ENCODE measurements at places on chromosomes 2 and 18.

DNA sequence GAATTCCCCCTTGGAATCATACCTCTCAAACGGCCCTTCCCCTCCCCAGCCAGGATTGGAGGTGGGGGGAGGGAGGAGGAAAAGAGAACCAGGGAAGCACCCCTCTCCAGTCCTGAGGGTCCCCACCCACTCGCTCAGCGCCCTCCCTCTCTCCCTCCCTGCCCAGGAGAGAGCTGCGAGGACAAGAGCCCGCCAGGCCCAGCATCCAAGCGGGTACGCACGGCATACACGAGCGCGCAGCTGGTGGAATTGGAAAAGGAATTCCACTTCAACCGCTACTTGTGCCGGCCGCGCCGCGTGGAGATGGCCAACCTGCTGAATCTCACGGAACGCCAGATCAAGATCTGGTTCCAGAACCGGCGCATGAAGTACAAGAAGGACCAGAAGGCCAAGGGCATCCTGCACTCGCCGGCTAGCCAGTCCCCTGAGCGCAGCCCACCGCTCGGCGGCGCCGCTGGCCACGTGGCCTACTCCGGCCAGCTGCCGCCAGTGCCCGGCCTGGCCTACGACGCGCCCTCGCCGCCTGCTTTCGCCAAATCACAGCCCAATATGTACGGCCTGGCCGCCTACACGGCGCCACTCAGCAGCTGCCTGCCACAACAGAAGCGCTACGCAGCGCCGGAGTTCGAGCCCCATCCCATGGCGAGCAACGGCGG, 14.4 kb downstream of the HOXD3 start:
- DNase-seq = no peak

GRCh38 chr2:107063228-107063627, 177.3 kb upstream of the ST6GAL2 start:
- no peak for DNase-seq

- no peak for DNase-seq
Observed at GRCh38 chr18:63410792-63411191, 11.5 kb downstream of the VPS4B start.

- no peak for DNase-seq
Observed at GRCh38 chr2:28286678-28287077, 106.0 kb upstream of the FOSL2 start.
